ENCODE measurements at places on chromosomes 3 and 15.

DNA sequence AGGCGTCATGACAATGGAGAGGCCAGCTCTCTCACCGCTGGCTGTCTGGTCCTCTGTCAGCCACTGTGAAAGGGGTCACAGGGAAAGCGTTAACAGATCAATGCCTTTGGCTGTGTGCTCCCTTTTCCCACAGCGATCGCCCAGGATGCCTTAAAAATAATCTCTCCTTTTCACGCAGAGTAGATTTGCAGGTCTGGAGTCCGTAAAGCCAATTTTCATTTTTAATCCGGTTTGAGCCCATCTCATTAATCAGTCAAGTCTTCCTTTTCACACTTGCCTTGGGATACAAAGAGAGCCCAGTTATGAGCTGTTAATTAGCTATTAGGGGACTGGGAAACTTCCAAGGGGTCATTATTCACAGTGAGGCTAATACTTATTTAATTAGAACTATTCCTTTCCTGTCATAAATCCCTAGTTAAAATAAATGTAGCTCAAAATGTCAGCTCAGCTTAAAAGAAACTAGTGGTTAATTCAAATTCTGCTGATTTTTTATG is 104.3 kb upstream of the RASGRP1 start:
- no peak for DNase-seq

DNA sequence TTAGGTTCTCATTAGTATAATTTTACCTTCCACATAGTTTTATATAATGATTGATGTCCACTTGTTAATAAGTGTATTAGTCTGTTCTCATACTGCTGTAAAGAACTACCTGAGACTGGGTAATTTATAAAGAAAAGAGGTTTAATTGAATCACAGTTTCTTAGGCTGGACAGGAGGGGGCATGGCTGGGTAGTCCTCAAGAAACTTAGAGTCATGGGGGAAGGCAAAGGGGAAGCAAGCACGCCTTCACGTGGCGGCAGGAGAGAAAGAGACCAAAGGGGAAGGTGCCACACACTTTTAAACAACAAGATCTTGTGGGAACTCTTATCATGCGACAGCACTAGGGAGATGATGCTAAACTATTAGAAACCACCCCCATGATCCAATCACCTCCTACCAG is 19.2 kb downstream of the DZIP3 start:
- DNase-seq = no peak

DNA sequence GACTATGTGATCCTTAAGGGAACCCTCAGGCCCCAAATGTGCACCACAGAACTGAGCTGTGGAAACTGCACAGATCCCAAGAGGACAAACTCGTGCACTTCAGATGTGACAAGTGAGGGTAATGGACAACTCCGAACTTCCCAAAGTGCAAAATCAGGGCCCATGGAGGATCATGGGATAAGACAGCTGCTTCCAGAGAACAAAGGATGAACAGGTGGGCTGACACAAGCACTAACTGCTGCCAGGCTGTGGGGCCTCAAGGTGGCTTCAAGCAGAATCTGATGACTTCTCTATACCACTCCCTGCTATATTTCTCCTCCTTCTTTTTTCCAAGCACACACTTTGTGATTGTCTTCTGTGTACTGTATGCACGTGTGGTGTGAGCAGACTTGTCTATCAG is 5.4 kb downstream of the TARS3 start:
- no peak for DNase-seq

DNA sequence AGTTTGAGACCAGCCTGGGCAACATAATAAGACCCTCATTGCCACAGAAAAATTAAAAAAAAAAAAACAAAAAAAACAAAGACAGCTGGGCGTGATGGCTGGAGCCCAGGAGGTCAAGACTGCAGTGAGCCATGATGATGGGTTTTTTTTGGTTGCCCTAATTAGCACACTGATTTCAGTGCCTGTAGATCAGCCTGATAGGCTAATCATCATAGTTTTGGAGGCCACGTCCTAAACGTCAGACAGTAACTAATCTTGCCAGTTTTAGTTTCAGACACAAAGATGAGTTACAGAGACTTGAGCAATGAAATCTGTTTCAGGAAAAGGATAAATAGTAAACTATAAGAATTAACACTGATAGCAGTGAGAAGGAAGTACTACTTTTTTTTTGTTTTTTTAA is 55.4 kb downstream of the LRCH3 start:
- DNase-seq = no peak

GRCh38 chr3:160170409-160171370 is 54.5 kb upstream of the C3orf80 start:
- no peak for DNase-seq

DNA sequence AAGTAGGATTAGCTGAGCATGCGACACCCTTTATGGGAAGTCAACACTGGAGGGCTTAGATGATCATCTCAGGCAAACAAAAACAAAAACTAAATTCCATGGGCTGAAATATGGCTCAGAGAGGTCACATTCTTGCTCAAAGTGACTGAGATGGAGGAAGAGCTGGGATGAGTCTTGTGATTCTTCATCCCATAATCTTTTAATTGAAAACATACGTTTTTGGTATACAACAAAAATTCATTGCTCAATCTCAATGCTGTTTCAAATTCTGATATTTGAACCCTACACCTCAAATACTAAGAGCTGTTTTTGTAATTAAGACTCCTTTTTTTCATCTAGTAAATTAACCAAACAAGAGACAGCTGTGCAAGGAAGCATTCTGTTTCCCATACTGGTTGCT is 257.0 kb downstream of the NR1D2 start:
- no peak for DNase-seq

GRCh38 chr3:143416229-143416628 is 296.7 kb downstream of the CHST2 start:
- DNase-seq = no peak

GRCh38 chr15:87716422-87716821 is 540.1 kb downstream of the NTRK3 start:
- no peak for DNase-seq

DNA sequence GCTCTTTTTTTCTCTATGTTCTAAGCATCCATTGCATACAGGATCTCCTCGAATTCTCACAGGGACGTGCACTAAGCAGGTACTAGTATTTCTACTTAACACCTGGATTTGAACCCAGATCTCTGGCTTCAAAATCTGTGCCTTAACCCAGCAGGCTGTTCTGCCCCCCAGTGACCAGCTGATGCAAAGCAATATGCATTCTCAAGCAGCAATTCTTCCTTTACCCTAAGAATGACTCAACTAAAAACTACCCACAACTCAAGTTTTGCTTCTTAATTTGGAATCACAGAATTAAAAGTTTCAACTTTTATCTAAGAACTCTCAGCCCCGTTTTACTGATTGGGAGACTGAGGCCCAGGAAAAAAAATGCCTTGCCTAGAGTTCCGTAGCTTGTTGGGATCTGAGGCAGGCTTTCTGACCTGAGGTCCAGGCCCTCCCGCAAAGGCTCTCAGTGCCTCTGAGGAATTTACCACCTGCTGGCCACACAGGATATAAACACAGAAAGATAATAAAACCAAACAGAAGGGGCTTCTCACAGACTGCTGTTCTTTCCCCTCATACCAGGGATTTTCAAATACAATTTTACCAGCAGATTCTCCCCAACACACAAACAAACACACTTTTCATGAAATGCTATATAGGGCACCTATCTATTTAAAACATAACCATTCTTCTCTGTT is 115.4 kb upstream of the RAD18 start:
- DNase-seq = no peak

DNA sequence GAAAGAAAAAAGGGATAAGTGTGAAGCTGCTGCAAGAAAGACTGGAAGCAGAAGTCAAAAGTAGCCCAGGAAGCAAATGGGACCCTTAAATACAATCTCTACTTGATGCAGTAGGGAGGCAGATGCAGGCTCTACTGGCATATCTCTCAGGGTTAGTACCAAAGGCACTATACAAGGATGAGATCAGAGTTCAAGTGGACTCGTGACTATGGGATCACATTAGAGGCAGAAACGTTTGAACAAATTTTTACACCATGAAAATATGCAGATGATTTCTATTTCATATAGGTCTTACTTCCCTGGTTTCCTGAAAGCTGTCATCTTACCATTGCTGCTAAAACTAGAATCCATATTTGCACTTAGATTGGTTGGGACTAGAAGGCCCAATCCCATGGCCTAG is 27.7 kb upstream of the ANXA2 start:
- no peak for DNase-seq

DNA sequence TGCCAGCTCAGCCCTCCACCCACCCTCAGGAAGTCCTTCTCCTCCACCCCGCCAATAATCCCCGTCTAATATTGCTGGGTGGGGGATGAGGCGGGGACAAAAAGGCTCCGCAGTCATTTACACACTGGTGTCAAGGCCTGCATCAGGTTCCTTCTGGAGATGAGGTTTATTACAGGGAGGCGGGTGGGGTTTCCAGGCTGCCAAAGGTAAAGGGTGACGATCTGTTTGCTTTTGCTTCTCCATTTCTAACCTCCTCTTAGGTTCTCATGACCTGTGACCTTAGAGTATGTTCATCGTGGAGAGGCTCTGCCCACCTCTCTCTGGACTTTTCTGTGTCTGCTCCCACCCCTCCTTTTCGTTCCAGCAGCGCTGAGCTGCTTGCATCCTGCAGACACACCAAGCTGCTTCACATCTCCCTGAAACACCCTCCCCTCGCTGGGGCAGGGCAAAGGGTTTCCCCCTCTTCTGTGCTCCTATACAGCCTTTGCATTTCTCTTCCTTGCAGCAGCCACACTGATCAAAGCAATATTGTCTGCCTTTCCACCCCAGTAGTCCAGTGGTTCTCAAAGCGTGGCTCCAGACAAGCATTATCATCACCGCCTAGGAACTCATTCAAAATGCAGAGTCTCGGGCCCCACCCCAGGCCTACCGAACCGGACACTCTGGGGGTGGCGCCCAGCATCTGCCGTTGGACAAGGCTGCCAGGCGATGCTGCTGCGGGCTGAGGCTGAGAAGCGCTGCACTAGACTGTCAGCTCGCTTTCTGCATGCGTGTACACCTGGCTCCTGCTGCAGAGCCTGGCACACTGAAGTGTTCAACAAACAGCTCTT is 26.6 kb downstream of the CA12 start:
- no peak for DNase-seq

DNA sequence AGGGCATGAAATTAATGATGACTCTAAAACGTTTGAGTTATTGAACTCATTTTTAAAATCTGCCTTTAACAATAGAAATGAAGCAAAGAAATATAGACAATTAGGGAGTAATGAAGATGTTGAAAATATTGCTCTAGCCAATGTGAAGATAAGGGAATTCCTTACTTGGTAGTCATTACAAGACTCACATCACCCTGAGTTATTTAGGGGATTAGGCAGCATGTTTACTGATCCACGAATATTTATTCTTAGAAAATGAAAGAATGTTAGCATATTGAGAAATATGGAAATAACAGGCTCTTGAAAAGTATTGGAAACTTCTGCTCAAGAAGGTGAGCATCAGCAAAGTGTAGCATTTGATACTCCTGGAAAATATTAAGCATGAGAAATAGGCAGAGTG is 398.1 kb upstream of the ARPP21 start:
- DNase-seq = no peak

GRCh38 chr3:37711721-37712120 is 150.0 kb upstream of the CTDSPL start:
- DNase-seq = no peak

DNA sequence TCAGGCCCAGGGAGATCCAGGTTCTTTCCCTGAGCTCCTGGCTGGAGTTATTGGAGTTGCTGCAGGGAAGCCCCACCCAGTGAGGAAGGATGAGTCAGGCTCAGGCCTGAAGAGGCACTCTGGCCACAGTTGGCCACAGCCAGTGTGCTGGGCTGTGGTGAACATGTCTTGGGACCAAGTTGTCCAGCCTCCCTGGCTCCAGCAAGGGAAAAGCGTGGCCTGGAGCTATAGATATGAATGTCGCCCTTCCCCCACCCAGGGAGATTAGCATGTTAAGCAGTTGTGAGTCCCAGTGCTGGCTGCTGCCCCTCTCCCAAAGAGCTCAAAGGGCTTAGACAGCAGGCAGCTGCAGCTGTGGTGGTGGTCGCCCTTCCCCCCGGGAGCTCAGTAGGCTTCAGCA is 963.2 kb downstream of the ROBO2 start:
- DNase-seq = no peak

DNA sequence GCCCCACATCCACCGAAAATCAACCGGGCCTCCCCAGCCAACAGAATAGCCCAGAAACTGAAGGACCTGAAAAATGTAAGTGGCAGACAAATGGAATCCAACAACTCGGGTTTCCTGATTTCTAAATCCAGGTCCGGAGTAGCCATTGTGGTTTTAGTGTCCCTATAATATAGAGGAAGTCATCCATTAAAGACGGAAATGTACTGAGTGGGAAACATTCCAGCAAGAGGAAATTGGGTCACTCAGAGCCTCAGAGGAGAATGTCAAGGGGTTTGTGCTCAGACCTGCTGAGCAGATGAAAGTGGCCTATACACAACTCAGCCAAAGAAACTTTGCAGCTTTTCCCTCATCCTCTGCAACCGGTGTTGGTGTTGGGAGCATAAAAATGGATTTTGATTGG is 366.7 kb downstream of the ERC2 start:
- DNase-seq = no peak

Data from activated naive CD8-positive, alpha-beta T cell treated with anti-CD3 and anti-CD28 coated beads, Interleukin-2, amount 50 U/mL, for 16 hours (primary cell).